Activated CD8-positive, alpha-beta memory T cell treated with anti-CD3 and anti-CD28 coated beads for 1 hour (primary cell): ENCODE measurements at places on chromosomes 2 and 18.

DNA sequence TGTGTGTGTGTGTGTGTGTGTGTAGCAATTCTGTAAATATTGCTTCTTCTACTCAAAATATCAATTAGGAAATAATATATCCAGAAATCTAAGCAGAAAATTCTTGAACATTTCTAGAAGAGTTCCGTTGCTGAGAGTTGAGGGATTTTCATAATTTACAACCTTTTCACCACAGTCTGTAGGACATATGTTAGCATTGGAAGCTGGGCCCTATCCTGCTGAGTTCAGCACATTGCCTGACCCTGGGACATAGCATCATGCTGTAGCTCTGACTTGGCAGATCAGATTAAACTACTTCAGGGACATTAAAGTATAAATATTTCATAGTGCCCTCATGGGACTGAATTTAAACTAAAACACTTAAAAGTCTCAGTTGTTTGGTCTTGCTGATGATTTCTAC, 129.2 kb upstream of the KCNH7 start:
- no peak for DNase-seq

- DNase-seq: no peak
These were observed 13.4 kb upstream of the NMI start for GRCh38 chr2:151302879-151303278.

- no peak for DNase-seq
These were observed 1.7 kb downstream of the EGR4 start for GRCh38 chr2:73291461-73292315.

DNA sequence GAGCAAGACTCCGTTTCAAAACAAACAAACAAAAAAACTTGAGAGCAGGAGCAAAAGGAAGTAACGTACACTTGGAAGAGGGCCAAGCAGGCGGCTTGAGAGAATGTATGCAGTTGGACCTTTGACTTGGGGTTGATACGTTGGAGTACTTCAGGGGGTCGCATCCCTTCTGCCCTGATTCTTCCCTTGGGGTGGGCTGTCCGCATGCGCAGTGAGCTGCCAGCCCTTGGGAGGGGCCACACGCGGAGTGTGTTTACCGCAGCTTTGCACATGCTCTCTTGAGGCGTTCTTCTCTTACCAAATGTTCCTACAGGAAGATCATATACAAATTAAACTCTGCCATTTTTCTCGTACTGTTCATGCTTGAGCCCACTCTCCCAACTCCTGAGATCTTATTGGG, 38.1 kb upstream of the SOCS6 start:
- DNase-seq: no peak

GRCh38 chr18:9683418-9684396, 24.4 kb upstream of the RAB31 start:
- DNase-seq: no peak

DNA sequence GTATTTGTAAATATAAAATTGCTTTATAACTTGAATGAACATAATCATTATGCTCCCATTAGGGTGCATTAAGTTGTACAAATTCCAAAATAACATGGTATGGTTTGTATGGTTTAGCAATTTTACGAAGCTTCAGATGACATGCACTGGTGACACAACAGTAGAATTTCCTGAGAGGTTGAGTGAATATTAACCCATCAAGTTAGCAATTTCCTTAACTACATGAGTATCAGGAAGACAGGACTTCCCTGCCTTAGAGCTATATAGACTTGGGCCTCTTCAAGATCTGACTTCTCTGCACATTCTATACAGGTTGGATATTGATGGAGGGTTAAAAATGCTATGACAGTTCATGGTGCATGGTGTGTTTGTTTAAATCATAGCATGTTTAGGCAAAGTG, 60.2 kb downstream of the ZC3H6 start:
- DNase-seq: no peak

DNA sequence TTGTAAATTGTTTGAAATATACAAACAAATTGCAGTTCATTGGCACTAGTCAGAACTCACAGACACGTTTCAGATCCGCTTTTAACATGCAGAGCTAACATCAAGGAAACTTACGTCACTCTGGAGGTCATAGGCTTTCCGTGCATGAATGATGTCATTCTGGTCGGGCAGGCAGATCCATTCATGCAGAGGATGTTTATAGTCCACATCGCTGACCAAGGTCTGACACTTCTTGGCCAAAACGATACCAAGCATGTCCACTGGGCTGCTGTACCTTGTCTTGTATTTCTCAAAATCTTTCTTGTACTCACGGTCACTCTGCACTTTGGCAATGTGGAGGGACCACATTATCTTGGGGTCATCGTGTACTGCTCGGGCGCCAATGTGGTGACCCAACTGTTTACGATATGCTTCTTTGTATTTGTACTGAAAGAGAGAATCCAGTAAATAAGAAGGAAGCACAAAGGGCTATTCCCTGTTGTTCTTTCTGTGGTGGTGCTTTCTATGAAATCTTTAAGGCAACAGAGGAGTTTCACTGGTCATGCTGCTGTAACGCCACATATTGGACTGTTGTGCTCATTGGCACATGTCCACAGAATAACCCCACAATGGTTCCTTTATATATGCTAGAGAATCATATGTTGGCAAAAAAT, 114.8 kb downstream of the NEB start:
- no peak for DNase-seq

GRCh38 chr2:239948100-239948881, 76.9 kb downstream of the NDUFA10 start:
- DNase-seq: no peak

GRCh38 chr2:14743861-14744260, 111.3 kb downstream of the LRATD1 start:
- DNase-seq: no peak

GRCh38 chr2:169108099-169108884, 38.9 kb downstream of the DHRS9 start:
- DNase-seq: no peak

DNA sequence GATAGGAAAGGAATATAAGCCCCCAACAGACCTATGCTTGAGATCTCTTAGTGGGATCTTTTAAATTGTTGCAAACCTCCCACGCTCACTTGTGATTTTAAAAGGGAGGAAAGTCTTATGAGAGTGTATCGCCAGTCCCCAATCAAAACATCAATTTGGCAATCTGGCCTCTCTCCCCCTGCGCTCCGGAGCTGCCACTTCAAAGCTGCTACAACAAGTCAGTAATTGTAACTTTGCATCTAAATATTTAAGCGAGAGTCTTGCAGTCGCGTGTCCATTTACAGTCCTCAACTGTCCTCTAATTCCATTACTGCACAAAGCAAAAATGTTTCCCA, 8.4 kb downstream of the PAX3 start:
- DNase-seq: no peak

DNA sequence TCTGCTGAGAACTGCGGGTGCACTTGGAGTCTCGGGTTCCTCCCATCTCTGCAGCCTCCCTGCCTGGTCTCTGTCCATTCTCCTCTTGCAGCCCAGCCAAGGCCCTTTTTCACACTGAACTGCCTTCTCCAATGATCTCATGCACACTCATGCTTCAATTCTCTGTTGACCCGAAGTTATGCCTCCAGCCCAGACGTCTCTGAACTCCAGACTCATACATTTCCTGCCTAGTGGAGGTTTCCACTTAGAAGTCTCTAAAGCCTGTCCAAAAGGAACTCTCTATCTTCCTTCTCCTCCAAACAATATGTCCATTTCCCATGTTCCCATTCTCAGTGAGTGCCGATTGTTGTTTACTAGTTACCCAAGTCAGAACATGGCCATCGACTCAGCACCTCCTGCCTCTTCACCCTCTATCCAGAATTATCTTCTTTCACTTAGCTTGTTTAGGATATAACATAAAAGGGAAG, 155.2 kb downstream of the IRS1 start:
- DNase-seq: no peak

DNA sequence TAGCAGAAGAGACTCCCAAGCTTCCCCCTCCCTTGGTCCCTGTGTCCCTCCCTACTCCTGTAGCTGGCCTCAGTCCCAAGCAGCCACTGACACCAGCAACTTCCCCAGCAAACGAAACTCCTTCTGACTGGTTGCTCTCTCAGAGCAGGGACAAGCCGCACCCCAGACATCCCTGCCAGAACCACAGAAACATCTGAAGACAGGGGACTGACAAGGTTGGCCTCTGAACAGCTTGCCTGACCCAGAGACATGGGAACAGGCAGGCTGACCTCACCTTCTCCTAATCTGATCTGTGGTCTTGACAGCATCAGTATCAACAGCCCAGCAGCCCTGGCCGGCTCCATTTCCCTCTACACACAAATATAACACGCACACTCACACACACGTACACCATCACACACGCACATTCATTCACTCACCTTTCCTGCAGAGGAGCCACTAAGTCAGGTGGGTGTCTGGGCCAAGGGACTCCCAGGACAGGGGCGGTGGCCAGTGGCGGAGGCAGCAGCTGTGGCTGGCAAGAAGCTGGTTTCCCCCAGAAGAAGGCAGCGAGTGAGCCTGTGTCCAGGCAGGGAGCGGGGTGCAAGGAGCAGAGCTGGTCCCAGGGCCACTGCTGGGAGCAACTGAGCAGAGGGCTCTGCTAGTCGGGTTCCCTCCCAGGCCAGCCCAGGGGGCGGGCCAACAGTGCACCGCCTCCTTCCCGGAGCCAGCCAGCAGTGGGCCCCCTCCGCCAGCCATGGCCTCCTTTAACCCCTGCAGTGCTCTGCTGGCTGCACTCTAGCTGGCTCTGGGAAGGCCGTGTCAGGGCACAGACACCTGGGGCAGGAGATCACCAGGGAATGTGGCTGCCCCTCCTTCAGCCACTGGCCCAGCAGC, 59.1 kb downstream of the TNS1 start:
- DNase-seq: no peak

DNA sequence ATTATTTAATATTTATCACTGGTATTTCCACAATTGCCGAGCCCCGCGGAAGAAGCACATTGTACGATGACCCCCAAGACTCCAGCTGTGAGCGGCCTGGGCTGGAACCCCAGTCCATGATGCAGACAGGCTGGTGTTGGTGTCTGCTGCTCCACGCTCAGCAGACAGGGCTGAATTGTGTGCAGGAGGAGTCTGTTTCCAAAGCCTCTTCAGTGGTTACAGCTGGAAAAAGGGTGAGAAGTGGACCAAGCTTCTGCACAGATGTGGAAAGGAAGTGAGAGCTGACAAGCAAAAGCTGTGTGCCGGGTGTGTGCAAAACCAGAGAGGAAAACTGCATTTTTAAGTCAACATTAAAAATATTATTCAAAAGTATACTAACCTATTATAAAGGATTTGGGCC, 500.4 kb downstream of the GALR1 start:
- no peak for DNase-seq

DNA sequence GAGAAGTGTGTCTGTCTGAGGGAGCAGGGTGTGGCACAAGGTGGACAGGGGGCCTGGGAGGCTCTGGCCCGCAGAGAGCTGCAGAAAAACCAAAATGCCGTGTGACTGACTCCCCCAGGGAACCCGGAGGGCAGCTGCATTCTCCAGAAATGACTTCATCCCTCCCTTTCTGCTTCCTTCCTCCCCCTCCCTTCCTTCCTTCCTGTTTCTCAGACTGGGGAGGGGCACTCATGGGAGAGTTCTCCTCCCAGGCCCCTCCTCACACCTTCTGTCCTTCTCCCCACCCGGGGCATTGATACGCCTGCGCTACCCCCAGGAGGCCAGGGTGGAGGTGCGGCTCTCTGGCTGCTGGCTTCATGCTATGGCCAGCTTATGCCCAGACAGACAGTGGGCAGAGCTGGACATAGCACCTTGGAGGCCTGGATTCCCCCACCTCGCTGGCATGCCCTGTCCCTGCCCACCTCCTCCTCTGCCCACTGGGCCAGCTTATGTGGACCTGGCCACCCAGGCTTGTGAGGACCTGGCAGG, 8.2 kb upstream of the GPR17 start:
- DNase-seq: no peak

DNA sequence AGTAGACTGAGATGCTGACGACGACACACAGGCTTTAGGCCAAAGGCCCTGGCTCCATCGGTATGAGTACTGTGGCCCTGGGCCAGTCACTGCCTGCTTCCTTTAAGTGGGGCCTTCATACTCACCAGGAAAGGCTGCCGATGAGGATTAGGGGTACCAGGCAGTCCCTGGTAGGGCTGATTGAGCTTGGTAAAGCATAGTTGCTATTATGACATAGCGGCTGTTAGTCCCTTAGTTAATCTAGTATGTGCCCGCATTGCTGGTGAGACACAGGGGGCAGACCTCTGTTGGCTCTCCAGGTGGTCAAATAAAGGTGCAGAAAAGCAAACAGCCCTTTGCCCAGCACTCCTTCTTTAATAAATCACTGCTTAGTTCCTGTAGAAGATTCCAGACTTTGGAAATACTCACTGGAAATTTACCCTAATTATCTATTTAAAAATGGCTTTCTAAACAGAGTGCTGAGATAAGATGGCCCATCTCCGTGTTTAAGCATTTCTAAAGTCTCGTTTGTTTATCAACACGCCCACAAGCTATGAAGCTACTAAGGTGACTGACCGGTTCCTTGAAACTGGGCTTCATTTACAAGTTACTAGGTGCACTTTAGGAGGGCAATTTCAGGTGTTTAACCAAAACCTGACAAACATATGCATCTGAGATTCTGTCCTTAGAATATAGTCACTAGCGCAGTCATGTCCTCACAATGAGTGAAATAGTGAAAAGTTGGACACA, 8.7 kb upstream of the BIN1 start:
- DNase-seq: no peak

DNA sequence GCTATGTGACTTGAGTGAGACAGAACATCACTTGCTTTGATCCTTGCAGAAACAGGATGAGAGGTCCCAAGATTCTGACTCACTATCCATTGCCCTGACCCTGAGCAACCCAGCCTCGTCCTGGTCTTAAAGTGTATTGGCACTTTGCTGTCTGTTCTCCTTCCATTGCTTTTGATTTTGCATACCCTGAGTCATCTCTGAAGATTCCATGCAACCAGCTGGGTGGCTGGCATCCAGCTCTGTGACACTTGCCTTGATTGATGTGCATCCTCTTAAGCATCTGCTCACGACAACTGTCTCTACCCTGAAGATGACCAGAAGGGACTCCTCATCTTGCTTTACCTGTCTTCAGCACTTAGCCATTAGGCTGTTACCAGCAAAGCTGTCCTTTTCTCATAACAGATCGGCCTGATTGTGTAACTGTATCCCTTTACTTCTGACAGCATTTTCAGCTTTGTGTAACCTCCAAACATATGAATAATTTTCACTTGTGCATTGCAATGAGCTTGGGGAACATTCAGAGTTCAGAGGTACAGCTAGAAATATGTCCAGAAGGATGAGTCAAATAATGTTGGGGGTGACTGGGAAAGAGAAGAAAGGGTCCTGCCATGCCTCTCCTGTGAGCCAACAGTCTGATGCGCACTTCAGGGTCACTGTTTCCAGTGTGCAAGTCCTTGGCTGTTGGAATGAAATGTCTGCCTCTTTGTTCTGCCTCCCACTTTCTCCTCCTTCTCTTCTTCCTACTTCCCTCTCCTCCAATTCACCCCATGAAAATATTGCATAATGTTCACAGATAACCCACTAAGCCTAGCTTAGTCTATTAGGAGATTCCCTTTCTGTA, 249.7 kb upstream of the OSR1 start:
- no peak for DNase-seq

GRCh38 chr2:222000326-222000725, 298.5 kb downstream of the PAX3 start:
- no peak for DNase-seq

GRCh38 chr2:40409734-40410133, 42.2 kb downstream of the SLC8A1 start:
- no peak for DNase-seq
